Stimulated activated CD4-positive, alpha-beta T cell treated with anti-CD3 and anti-CD28 coated beads, Interleukin-1b, Interleukin-23, amount 100 ng/mL, for 4 hours (primary cell): ENCODE measurements at places on chromosomes 2 and 18.

- no peak for DNase-seq
Observed at GRCh38 chr2:190533968-190534309, 583 bp downstream of the NEMP2 start.

GRCh38 chr18:43830947-43831346, 553.7 kb upstream of the SYT4 start:
- DNase-seq = no peak

DNA sequence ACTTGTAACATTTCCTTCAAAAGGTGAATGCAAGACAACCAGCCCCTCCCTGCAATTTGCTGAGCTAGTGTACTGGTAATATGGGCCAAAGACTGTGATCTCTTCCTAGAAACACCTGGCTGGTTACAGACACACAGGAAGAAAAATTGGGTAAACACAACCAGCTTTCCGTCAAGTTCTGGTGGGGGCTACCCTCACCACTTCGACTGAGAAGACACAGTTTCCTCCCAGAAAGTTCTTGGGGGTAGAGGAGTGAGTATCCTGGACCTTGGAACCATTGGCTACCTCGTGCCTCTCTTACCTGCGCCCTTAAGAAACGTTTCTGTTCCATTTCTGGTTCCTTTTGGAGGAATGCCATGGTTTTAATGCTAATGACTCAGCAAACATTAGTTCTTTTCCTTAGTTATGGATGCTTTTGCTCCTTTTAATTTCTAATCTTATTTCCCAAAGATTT, 120.9 kb upstream of the DLX2 start:
- DNase-seq = no peak

- no peak for DNase-seq
Observed at GRCh38 chr2:235949567-235950472, 218.4 kb downstream of the GBX2 start.

DNA sequence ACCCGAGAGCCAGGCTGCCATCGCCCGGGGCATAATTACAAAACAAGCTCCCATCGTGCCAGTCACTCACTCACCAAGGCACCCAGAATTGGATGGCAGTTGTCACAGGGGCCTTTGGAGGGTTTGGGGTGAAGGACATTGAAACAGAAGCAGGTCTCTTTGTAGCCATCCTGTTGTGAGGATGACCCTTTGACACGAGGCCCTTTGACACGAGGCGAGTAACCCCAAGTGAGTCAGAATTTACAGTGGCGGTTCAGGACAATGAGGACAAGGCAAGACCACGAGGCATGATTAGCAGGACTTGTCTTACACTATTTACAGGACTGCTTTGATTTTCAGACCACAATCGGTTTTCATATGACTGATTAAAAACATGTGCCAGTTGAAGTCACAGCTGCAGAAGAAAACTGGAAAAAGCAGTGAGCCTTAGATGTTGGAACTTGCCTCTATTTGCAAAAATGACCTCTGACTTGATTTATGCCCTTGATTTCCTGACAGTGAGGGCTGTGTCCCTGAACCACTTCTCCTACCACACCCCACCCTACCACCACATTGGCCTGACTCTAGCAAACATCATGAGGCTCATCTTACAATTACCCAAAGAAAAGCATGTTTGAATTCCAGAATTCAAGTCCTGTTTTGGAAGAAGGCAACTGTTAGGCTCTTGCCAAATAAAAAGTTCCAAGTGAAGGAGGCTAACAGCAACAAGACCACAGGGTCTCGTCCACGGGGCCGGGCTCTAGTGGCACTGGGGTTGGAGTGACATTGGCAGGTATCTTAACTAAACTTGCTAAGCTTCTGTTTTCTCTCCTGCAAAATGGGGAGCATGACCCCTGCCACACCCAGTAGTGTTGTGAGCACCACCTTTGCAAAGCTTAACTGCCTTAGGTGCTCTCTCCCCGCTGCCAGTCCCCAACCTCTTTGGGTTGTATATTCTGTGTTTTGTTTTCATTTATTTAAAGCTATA, 64.4 kb upstream of the FOSL2 start:
- no peak for DNase-seq

- no peak for DNase-seq
Observed at GRCh38 chr18:62264984-62265383, 60.1 kb upstream of the TNFRSF11A start.

GRCh38 chr2:168848225-168848624, 42.0 kb downstream of the SPC25 start:
- DNase-seq = no peak

DNA sequence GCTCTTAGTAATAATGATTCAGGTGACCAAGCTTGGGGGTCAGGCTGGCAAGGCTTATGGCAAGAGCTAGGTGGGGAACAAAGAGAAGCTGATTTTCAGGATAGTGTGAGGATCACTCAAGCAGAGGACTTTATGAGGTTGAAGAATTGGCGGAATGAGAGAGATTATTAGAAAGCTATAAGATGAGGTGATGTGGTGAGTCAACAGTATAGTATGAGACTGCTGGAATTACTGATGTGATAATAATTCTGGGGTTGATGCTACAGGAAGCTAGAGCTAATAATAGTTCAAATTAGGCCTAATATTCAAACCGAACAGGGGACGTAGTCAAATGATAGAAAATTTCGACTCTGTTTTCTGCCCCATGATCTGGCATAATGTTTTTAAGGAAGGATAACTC, 2115.3 kb upstream of the PIK3C3 start:
- DNase-seq = no peak

DNA sequence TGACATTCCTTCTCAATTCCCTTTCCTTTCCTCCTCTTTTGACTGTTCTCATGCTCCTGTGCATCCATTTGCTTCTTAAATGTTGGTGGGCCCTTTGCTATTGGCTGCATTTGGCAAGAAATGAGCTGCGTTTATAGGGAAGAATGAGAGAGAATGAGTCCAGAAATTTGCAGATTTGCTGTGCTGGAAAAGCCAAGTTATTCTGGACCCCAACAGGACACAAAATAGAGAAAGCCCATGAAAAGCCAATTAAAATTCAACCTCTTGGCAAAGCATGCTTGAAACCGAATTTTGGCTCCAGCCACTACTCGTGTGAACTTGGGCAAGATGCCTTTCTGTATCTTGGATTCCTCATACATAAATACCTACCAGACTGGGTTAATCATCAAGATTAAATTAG, 1.3 kb upstream of the SCLY start:
- no peak for DNase-seq

DNA sequence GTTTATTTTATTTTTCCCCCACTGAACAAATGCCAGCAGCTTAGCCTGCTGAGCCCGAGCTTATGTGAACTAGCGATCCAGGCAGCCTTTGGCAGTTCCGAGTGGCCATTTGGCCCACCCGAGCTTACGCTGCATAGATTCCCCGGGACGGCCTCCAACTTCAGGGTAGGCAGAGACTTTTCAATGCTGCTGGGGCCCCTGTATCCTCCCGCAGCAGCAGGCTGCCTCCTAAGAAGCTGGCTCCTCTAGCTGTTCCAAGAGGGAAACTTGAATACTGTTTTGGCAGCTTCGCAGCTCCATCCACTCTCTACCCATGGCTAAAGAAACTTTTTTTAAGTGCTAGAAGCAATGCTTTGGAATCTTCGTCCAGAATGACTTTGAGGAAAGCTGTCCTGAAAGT, 295.2 kb downstream of the SS18 start:
- no peak for DNase-seq
